ENCODE measurements at places on chromosomes 4 and X.

DNA sequence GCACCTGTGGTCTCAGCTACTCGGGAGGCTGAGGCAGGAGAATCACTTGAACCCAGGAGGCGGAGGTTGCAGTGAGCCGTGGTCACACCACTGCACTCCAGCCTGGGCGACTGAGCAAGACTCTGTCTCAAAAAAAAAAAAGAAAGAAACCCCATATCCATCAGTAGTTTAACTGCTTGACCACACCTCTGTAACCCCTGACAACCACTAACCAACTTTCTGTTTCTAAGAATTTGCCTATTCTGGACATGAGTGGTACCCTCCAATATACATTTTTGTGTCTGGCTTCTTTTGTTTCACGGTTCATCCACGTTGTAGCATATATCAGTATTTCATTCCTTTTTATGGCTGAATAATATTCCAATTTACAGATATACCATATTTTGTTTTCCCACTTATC lies 9.1 kb downstream of the PPAT start:
- no peak for DNase-seq

GRCh38 chr4:151143162-151143561 lies 43.7 kb downstream of the RPS3A start:
- no peak for DNase-seq

DNA sequence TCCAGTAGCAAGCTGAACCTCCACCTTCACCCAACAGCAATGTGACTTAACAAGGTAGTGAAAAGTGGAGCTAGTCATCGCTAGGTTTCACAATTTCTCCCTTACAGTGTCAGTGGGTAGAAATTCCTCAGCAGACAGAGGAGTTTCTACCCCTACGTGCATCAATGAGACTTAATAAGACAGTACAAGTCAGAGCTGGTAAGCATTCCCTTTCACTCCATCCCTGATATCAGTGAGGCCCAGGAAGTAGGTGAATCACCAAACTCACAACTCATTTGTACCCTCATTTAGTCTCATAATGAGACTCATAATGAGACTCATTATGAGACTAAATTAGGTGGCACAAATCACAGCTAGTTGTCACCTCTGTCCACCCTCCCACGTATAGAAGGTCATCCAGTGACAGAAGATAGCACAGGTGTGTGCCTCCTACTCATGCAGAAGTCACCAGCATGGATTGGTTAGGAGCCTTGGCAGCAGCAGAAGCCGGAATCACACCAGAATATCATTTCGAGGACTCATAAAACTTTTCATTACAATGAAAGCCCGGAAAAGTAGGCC lies 50.8 kb upstream of the NUDT10 start:
- no peak for DNase-seq

- DNase-seq, result no peak
Measured at GRCh38 chr4:60757986-60758680, 442.0 kb upstream of the ADGRL3 start.

GRCh38 chr4:4462970-4463369 lies 76.1 kb downstream of the NSG1 start:
- DNase-seq, result no peak

DNA sequence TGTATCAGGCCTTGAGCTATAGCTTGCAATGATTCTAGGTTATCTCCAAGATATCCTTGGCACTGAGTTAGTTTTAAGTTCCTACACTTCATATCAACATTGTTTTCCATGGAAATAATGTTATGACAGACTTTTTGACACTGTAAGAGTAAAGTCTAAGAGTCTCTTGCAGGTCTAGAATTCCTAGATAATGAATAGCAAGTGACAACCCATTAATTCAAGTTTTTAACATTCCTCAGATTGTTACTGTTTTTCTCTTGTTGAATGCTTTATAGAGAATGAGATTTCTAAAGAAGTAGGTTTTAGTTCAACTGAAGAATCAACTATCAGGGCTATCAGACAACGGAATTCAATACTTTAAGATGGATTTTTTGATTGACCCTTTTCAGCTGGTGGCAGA lies 276.1 kb downstream of the PPP3CA start:
- no peak for DNase-seq

GRCh38 chr4:12902735-12903134 lies 581.4 kb downstream of the RAB28 start:
- DNase-seq, result no peak

DNA sequence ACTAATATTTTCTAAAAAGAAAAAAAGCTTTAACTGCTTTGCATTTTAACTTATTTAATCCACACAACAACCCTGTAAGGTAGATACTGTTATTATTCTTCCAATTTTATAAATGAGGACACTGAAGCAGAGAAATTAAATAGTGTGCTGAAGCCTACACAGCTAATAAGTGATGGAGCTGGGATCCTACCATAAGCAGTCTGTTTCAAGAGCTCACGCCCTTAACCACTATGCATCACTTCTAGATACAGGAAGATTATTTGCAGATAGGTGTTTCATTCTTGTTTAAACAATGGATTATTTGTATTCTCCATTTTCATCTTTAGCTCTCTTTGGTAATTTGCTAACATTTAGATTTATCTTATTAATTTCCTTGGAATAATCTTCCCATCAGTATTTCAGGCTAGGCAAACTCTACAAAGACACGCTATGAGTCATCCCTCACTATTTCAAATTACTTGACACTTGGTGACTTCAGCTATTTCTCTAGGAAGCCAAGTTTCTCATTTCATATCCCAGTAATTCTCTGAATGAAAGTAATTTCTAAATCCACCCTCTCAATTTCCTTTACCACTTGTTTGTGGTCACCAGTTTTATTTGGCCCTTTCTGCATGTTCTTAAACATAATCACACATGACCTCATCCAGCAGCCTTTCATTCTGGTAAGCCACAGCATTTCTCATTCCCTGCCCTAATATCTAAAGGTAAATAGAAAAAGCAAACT lies 67.3 kb downstream of the ASB9 start:
- DNase-seq, result no peak

- no peak for DNase-seq
Measured at GRCh38 chr4:169663831-169664230, 43.5 kb downstream of the CLCN3 start.

GRCh38 chr4:140637836-140638235 lies 69.1 kb upstream of the UCP1 start:
- no peak for DNase-seq

DNA sequence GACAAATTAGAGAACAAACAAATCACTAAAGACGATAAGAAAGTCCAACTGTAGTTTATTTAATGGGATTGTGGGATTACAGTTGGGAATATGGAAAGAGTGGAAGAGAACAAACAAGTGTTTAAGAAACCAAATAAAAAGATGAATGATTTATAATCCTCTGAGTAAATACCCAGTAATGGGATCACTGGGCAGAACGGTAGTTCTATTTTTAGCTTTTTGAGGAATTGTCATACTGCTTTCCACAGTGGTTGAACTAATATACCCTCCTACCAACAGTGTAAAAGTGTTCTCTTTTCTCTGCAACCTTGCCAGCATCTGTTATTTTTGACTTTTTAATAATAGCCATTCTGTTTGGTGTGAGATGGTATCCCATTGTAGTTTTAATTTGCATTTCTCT lies 15.0 kb downstream of the C4orf51 start:
- no peak for DNase-seq

DNA sequence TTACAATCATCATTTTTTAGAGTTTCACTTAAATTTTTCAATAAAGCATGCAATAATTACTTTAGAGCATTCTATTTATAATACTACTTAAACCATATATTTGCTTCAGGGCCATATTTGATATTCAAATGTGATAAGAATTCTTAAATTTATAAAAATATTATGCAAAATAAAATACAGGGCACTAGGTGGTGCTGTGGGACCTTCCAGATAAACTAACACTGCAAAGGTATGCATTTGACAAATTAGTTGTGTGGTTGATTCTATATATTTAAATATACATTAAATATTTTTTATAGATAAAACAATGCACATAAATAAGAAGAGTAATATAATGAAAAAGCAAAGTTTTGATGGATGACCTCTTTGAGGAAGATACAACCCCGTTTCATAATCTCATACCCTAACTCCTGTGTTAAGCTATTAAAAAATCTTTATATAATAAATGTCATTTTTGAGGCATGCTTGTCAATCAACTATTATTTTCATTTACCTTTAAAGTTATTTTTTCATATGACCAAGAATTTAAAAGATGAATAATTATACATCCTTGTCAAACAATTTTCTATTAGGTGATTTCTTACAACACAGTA lies 128.4 kb downstream of the REELD1 start:
- no peak for DNase-seq

- DNase-seq, result no peak
Measured at GRCh38 chr4:6773616-6774540, 8.6 kb upstream of the KIAA0232 start.

DNA sequence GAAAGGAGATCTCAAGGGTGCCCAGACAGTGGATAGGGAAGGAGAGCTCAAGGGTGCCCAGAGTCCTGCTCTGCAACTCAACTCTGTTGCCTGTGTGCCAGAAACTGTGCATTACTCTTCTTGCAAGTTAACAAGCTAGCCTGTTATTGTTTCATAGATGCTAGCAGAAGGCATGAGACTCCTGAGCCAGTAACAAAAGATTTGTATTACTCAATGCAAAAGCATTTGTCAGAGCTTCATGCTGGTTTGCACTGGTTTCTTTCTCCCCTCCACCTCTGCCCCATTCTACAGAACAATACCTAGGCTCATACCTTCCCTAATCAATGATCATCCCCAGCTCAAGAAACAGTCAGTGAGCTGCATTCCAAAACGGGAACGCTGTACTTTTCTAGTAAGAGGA lies 124.5 kb upstream of the NEIL3 start:
- DNase-seq, result no peak

DNA sequence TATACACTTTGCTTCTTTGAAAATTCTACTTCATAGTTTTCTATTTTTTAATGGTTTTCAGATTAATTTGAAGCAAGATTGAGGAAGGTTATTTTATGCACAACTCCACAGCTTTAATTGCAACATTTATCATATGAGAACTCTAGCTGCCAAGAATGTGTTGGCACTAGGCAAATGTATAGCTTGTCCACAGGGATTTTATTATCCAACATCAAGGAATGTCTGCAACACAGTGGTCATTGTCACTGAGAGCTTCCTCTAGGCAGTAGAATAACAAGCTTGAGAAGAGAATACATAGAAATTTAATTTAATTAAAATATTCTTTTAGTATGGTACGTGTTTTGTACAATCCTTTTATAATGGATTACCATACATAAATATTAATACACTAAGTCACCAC lies 1600.8 kb downstream of the ARAP2 start:
- DNase-seq, result no peak

DNA sequence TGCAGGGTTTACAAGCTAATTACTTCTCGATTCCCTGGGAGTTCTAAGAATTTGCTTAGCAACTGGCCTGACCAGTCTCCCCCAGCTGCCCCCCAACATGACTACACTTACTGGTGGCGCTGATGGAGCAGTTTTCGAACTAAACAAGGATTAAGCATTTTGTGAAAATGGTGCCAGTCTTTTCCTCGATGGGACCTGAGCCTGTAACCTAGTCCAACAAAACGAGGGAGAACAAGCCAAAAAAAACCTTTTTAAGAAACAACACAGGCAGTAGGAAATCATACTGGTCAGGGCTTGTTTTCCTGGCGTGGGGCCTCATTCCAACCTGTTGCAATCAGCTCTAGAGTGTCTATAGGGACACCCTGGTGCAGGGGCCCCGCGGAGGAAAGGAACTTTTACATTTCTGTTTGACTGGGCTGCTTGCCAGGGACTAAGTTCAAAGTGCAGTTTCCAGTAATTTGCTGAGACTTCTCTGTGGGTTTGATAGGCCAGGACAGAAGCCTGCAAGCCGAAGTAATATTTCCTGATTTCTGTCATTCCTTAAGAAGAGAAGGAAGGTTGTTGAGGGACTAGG lies 158.7 kb downstream of the SPRY1 start:
- peak; percentile 83 for DNase-seq

GRCh38 chrX:84469226-84469625 lies 33.0 kb downstream of the HDX start:
- DNase-seq, result no peak

DNA sequence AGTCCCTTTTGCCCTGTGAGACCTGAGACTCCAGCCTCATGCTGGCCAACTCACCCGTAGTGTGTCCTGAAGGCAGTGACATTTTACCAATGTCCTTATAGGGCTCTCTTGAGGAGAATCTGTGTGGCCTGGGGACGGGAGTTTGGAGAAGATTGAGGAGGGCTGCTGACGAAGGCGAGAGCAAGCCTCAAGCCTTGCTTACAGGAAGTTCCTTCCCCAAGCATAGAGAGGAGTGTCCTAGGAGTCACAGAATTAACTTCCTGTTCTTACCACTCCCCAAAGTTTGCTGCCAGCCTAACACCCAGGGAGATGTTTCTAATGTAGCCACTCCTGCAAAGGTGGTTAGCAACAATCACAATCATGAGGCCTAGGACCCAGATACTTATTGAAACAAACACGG lies at the start of gene NXF3:
NXF3 (minus strand) TSS at position 202 of the 400 bp plus-strand sequence; CDS start at position 82, 120 bp downstream.
- DNase-seq, result no peak

- DNase-seq, result peak; percentile 53
Measured at GRCh38 chrX:31036895-31037294, 34.9 kb downstream of the FTHL17 start.

DNA sequence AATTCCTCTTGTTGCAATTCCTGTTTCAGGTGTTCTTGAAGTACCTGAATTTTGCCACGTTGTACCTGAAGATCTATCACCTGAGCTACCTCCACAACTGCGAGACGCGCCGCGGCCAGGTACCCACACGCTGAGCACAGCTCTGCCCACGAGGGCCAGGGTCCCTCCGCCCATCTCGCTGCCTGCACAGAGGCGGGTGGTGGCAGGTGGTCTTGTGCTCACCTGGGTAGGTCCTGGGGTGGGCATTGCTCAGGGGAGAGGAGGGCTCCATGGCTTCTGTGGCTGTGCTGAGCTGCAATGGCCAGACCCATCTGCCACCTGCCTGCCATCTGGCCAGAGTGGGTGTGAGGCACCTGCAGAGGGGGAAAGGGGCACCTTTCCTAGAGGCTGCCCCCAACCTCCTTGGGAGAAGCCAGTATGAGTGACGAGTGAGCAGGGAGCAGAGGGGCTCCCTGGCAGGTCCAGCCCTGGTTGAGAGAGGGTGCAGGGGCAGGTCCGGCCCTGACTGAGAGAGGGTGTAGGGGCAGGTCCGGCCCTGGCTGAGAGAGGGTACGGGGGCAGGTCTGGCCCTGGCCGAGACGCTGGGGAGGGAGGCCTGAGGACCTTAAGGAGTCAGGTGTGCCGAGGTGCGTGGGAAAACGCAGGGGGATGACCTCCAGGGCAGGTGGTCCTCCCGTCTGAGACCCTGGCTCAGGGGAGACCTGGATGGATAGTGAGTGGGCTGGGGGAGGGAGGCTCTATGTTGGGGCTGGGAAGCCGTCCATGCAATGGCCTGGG lies 10.7 kb downstream of the PDE6B start:
- no peak for DNase-seq

DNA sequence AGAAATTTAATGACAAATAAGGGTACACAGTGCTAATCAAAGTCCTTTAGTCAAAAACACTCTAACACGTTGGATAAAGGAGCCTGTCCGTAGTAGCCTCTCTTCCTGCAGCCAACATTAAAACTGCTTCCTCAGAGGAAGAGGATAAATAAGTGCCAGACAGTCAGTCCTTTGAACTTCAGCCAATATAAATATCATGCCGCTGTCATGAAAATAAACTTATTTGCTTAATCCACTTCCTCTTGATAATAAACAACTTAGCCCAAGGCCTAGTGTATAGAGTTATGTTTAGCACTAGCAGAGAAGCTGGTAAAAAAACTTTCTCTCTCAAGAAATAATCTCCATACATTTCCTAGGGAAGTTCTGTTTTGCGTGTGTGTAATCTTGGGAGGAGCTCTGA lies 196.7 kb downstream of the HS3ST1 start:
- DNase-seq, result no peak

- no peak for DNase-seq
Measured at GRCh38 chr4:109408711-109409110, 24.9 kb upstream of the SEC24B start.

GRCh38 chr4:78169728-78170127 lies 112.6 kb downstream of the FRAS1 start:
- DNase-seq, result no peak

All from thyroid gland (tissue), 4 donors.